ENCODE measurements at places on chromosomes 1 and 21. TPM values are rescaled to one million over a fixed set of nuclear protein-coding genes. Genes with fewer than 3 reads are reported as not detected.
A peak's percentile ranks its signal among the peaks of the same experiment; 100 is the strongest.

DNA sequence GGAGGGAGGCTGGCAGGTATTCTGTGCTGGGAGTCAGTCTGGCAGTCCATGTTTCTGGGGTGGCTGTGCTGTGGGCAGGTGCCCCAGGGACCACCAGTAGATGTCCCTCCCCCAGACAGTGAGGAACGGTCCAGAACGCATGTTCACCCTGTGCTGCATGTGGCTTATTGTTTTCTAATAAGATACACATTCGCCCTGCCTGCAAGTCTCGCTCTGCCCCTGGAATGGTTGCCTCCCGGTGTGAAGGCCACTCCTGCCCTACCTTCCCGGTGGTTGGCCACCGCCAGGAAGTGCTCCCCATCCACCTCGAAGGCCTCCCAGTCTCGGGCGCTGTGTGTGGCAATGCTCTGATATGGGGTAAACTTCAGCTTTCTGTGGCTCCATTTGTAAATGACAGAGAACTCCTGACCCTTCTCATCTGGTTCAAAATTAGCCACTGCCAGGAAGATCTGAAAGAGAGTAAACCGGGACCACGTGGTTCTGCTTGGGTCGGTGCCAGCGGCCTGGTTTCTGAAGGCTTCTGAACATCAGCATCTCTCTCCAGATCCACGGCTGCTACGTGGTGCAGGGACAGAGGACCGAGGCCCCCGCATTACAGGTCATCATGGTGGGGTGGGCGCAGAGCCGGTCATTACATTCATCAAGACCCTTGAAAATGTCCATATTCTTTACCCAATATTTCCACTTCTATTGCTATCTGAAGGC, 14.5 kb downstream of the KRTAP10-1 start:
- no peak overlapping the region for H3K27ac ChIP-seq
- no peaks in the 10 kb centered on the region for H3K36me3 ChIP-seq
- no peaks in the 10 kb centered on the region for H3K27me3 ChIP-seq
- no peaks in the 10 kb centered on the region for H3K4me1 ChIP-seq
- DNase-seq = no peak

DNA sequence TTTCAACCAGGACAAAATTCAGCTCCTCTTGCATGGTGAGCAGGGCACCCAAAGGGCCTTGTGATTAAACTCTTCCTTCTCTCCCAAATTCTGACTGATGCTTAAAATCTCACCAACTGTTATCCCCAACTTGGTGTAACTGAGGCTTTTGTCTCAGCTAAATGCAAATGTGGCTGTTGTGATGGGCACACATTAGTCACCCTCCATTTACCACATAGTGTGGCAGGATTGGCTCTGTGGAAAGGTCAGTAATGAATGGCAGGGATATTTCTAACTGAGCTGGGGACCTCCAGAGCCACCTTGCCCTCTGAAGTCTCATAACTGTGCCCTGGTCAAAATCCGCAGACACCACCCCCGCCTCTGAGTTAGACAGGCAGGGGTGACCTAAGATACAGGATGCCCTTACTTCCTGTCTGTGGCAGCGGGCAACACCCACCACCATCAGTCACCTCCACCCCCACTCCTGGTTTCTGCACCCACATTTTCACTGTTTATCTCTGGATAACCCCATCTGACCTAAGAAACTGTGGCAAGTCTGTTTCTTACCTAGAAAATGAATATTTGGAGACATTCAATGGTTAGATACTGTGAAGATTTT, 25.4 kb upstream of the RGS16 start:
- no peak overlapping the region for H3K4me3 ChIP-seq
- H3K27ac ChIP-seq = peak overlapping the region; percentile 51
- H3K4me1 ChIP-seq = peaks cover 57% of the 10 kb centered on the region
- no peaks in the 10 kb centered on the region for H3K36me3 ChIP-seq
- peak; percentile 68 for DNase-seq

- no peak overlapping the region for H3K4me3 ChIP-seq
- no peak for DNase-seq
- no peak overlapping the region for H3K27ac ChIP-seq
Measured at GRCh38 chr1:37497832-37498231, 16.7 kb downstream of the MEAF6 start.

- no peak within 1 kb of the TSS for H3K27ac ChIP-seq
- H3K4me1 ChIP-seq = peaks cover 54% of the 10 kb centered on the region
- peaks cover 18% of the 10 kb centered on the region for H3K27me3 ChIP-seq
- no peak within 1 kb of the TSS for H3K4me3 ChIP-seq
- no peaks in the 10 kb centered on the region for H3K36me3 ChIP-seq
Measured at GRCh38 chr1:206772243-206772937, at the start of gene IL10. Gene IL10 (minus strand): TSS chr1:206772494. CDS start chr1:206772435, 59 bp downstream.

DNA sequence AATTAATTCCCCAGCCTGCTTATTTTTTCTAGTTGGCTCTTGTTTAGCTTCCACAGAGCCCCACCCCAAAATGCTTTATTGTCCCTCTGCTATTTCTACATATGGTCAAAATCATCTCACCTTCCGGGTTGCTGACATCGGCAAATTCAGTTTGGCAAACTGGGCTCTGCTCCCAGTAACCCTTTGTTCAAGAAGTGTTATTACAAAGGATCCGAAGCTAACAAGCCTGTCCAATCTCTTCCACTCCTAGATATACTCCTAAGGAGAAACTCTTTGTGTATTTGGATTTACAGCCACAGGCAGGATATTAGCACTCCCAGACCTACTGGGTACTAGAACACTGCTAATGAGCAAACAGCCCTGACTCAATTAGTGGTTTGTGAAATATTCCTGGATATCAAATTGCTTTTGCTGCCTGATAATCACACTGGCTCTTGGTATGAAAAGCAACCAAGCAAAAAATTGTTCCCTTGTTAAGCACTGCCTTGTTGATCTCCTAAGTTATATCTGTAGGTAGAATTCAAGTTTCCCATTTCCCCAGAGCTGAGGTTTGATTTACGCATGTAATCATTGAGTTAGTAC, 4.0 kb downstream of the JUN start:
- H3K27me3 ChIP-seq = peaks cover 8% of the 10 kb centered on the region
- H3K4me1 ChIP-seq = peaks cover 16% of the 10 kb centered on the region
- DNase-seq = no peak
- no peak overlapping the region for H3K27ac ChIP-seq
- H3K36me3 ChIP-seq = peaks cover 18% of the 10 kb centered on the region

DNA sequence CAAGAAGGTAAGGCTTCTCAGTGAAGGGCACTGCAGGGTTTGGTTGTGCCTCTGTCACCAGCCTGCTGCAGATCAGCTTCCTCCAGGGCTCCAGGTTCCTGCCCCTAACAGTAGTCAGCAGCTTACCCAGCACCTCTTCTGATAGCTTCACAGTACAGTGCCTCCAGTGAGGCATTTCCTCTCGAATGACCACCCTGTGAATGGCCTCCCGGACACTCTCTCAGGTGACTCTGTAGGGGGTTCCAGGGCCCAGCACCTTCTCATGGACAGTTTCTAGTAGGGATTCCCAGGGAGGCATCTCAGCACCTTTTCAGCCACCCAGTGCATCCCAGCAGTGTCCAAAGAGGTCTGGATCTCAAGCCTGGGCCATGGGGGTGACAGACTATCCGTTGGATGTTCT, 28.4 kb downstream of the USP48 start:
- H3K4me3 ChIP-seq = no peak overlapping the region
- no peak for DNase-seq
- H3K36me3 ChIP-seq = peaks cover 26% of the 10 kb centered on the region
- H3K4me1 ChIP-seq = peaks cover 14% of the 10 kb centered on the region
- no peak overlapping the region for H3K27ac ChIP-seq

- H3K4me3 ChIP-seq = peak overlapping the region; percentile 86
- peaks cover 44% of the 10 kb centered on the region for H3K36me3 ChIP-seq
- peaks cover 53% of the 10 kb centered on the region for H3K4me1 ChIP-seq
- peak; percentile 56 for DNase-seq
- H3K27me3 ChIP-seq = no peaks in the 10 kb centered on the region
Measured at GRCh38 chr1:32180186-32181060, 948 bp downstream of the TXLNA start.

GRCh38 chr1:177305040-177306018, 134.6 kb downstream of the BRINP2 start:
- H3K27ac ChIP-seq = no peak overlapping the region
- no peak for DNase-seq
- H3K4me1 ChIP-seq = no peaks in the 10 kb centered on the region
- no peak overlapping the region for H3K4me3 ChIP-seq
- peaks cover 4% of the 10 kb centered on the region for H3K27me3 ChIP-seq

GRCh38 chr21:10425856-10426255, 95.5 kb upstream of the TPTE start:
- no peak for DNase-seq
- no peak overlapping the region for H3K27ac ChIP-seq
- no peak overlapping the region for H3K4me3 ChIP-seq
- no peaks in the 10 kb centered on the region for H3K4me1 ChIP-seq

- H3K27me3 ChIP-seq = no peaks in the 10 kb centered on the region
- H3K27ac ChIP-seq = no peak overlapping the region
- no peaks in the 10 kb centered on the region for H3K36me3 ChIP-seq
Measured at GRCh38 chr1:5856246-5856815, 135.9 kb downstream of the NPHP4 start.

- no peak for DNase-seq
- peaks cover 3% of the 10 kb centered on the region for H3K4me1 ChIP-seq
- H3K27ac ChIP-seq = no peak overlapping the region
- H3K4me3 ChIP-seq = no peak overlapping the region
Measured at GRCh38 chr1:235595079-235595478, 54.5 kb downstream of the GNG4 start.

DNA sequence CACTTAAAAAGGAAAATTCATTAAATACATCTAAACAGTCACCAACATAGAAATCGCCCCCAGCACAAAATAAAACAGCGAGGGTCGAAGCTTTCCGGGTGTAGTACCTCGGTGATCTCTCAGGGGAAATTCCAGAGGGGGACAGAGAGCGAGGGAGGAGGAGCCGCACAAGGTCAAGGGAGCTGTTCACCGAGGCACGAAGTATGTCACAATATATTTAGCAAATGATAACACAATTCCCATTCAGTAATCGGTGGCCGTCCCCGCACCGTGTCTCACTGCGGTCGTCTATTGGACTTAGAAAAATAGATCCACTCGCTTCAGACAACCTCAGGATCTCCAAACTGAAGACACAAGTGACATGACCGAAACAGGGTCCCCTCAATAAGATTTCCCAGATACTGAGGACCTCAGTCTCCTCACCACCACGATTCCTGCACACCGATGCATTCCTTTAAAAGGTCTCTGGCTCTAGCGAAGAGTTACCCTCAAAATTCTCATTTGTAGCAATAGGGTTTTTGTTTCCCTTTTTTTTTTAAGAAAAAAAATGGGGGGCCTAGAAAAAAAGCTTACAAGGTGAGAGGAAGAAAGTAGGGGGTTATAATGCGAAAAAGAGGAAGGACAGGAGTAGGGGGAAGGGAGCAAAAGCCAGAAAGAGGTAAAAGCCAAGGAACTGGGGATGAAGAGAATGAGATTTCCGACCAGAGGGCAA, 1.1 kb downstream of the LPGAT1 start:
- H3K4me3 ChIP-seq = peak overlapping the region; percentile 82
- no peaks in the 10 kb centered on the region for H3K36me3 ChIP-seq
- H3K27me3 ChIP-seq = no peaks in the 10 kb centered on the region

GRCh38 chr1:87712261-87713010, 383.8 kb downstream of the LMO4 start:
- H3K36me3 ChIP-seq = no peaks in the 10 kb centered on the region
- H3K27me3 ChIP-seq = peaks cover 4% of the 10 kb centered on the region
- H3K4me1 ChIP-seq = no peaks in the 10 kb centered on the region
- no peak overlapping the region for H3K4me3 ChIP-seq
- no peak for DNase-seq

KRTAP7-1 gene
- total RNA-seq = not detected

ERICH3 gene
- total RNA-seq = not detected

TRIM58 gene
- total RNA-seq = 0.12 TPM
